ENCODE measurements at places on chromosomes 2 and 18.
A peak's percentile ranks its signal among the peaks of the same experiment; 100 is the strongest.

DNA sequence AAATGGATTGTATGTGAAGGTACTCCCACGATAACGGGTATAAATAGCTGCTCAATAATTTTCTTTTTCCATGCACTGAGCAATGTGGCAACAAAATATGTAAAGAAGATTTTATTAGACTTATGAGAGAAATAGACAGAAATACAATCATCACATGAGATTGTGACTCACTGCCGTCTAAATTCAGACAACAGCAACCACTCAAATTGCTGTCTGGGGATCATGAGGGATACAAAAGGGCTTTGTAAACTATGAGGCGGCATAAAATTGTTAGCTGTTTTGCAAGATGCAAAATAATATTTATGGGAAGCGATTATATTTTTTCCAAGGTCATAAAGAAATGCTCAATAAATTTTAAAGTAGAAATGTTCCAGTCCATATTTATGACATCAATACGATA lies 259.1 kb upstream of the AGAP1 start:
- DNase-seq = no peak

- no peak for DNase-seq
These were observed 98.0 kb downstream of the PTGR3 start for GRCh38 chr18:75110846-75111415.

GRCh38 chr2:212274215-212274614 lies 264.4 kb downstream of the ERBB4 start:
- DNase-seq = no peak

DNA sequence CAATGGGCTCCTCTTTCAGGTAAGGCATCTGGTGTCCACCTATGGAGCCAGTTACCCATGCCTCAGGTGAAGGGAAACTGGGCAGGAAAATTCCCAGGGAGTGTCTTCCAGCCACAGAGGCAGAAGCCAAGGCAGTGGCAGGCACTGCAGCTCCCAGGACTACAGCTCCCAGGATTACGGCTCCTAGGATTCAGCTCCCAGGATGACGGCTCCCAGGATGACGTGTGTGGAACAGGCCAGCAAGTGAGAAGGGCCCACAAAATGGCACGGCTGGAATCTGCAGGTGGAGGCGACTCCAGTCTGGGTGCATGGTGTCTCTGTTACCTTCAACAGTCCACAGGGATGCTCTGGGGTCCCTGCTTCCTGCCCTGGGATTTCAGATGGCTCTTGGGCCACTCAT lies 92.1 kb downstream of the PTGR3 start:
- DNase-seq = no peak

GRCh38 chr2:8494589-8494988 lies 187.3 kb upstream of the ID2 start:
- DNase-seq = no peak

DNA sequence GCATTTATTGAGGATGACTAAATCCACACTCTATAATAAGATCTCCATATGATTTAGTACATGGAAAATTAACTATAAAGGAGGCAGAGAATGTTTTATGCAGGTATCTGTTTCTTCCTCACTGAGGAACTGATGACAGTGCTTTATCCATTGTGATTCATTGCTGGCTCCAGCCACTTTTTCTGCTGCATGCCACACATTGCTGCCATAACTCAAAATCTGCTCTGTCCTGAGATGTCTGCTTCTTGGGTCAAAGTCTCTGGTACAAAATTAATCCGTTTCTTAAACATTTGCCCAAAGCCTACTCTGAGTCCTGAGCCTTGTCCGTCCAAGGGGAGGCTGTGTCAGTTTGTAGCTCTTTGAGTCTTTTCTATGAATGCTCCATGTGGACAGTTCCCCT lies 15.5 kb upstream of the ARHGAP28 start:
- DNase-seq = no peak

GRCh38 chr2:17822445-17823117 lies 6.3 kb downstream of the MSGN1 start:
- no peak for DNase-seq

DNA sequence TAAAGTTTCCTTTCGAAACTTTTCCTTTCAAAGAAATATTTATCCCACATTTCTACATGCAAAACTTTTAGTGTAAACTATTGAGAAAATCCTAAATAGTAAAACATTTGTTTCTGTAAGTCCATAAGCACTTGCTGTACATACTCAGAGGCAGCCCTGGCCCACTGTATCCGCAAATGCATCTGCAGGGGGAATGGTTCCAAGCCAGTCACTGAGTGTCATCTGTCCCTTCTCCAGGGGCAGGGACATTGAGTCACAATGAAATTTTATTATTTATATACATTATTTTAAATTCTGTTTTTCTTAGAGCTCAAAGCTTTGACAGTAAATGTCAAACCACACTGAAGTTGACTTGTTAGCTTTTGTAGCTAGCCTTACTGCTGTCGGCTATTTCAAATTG lies 367.2 kb downstream of the MTX2 start:
- no peak for DNase-seq

DNA sequence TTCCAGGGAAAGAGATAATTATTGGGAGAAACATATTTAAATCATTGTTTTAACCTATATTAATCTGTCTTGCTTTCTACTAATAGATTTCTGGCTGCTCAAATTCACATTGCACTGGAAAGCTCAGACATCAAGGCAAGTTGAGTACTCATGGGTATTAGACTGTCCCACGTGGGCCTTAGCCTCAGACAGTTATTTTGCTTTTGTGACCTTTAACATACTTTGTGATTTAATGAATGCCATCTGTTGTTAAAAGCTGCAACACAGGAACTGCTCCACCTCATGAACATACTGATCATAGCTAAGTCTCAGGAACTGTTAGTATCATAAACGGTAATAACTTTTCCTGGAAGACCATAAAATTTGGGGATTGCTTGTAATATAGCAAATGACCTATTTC lies 2.7 kb upstream of the LCT start:
- peak; percentile 80 for DNase-seq

DNA sequence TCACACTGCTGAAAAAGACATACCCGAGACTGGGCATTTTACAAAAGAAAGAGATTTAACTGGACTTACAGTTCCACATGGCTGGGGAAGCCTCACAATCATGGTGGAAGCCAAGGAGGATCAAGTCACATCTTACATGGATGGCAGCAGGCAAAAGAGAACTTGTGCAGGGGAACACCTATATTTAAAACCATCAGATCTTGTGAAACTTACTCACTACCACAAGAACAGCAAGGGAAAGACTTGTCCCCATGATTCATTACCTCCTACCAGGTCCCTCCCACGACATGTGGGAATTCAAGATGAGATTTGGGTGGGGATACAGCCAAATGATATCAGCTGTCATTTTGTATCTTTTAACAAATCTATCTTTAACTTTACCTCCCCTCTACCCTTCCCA lies 251.1 kb upstream of the RASGRP3 start:
- DNase-seq = no peak

- no peak for DNase-seq
These were observed 74.1 kb upstream of the SMAD2 start for GRCh38 chr18:48004577-48004976.

- DNase-seq = no peak
These were observed 63.8 kb upstream of the IL1R1 start for GRCh38 chr2:102078773-102079172.

GRCh38 chr18:35343488-35343935 lies 708 bp downstream of the ZNF24 start:
- DNase-seq = no peak

- DNase-seq = no peak
These were observed 122.0 kb upstream of the COPS8 start for GRCh38 chr2:236963631-236964182.

GRCh38 chr2:61924895-61925663 lies 19.6 kb downstream of the COMMD1 start:
- no peak for DNase-seq

GRCh38 chr2:181916726-181917718 lies 25.5 kb downstream of the ITPRID2 start:
- no peak for DNase-seq

DNA sequence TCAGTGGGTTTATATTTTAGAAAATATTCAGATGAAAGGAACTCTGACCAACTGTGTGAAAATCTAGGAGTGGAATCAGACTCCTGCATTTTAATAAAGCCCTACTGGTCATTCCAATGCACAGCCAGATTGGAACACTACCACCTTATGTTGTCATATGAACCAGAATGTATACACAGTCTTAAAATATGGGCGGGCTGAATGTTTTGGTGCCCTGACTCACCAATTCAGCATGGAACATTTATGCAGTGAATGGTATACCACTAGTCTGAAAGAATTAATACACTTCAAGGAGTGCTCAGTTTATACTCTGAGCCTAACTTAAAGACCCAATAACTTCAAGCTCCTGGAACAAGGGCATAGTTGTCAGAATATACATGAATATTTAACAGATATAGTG lies 280.9 kb upstream of the TCF4 start:
- DNase-seq = no peak

- DNase-seq = no peak
These were observed 20.7 kb upstream of the NT5DC4 start for GRCh38 chr2:112699984-112700667.

- DNase-seq = no peak
These were observed 190.1 kb upstream of the TNP1 start for GRCh38 chr2:217049956-217050355.

GRCh38 chr2:16250466-16250865 lies 310.1 kb downstream of the MYCN start:
- DNase-seq = no peak

- no peak for DNase-seq
These were observed 21.5 kb upstream of the DSG3 start for GRCh38 chr18:31426021-31426420.

GRCh38 chr18:31329787-31330438 lies 12.0 kb downstream of the DSG1 start:
- DNase-seq = no peak

- no peak for DNase-seq
These were observed 223.3 kb downstream of the NOL4 start for GRCh38 chr18:34001376-34001775.

DNA sequence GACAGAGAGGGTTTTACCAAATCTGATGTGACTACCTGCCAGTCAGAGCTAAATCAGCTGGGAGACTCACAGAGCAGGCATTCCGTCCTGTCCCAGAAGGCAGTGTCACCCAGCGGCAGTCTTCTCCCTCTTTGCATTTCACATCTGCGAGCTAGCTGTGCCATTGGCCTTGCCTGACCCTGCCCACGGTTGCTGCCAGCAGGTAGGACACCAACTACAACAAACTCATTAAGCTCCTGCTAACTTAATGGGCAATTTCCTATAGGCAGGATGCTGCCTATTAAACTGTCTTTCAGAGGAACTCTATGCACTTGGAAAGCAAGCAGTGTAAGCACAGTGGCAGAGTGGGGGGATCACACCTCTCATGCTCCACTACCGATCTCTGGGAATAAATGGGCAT lies 116.4 kb upstream of the CAPN13 start:
- no peak for DNase-seq

DNA sequence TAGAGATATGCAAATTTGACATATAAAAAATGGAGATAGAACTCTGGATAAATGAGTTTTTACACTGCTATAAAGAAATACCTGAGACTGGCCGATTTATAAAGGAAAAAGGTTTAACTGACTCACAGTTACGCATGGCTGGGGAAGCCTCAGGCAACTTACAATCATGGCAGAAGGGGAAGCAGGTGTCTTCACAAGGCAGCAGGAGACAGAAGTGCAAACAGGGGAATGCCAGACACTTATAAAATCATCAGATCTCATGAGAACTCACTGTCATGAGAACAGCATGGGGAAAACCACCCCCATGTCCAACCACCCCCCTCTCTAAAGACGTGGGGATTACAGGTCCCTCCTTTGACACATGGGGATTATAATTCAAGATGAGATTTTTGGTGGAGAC lies 1540.2 kb upstream of the SLC39A10 start:
- DNase-seq = no peak

DNA sequence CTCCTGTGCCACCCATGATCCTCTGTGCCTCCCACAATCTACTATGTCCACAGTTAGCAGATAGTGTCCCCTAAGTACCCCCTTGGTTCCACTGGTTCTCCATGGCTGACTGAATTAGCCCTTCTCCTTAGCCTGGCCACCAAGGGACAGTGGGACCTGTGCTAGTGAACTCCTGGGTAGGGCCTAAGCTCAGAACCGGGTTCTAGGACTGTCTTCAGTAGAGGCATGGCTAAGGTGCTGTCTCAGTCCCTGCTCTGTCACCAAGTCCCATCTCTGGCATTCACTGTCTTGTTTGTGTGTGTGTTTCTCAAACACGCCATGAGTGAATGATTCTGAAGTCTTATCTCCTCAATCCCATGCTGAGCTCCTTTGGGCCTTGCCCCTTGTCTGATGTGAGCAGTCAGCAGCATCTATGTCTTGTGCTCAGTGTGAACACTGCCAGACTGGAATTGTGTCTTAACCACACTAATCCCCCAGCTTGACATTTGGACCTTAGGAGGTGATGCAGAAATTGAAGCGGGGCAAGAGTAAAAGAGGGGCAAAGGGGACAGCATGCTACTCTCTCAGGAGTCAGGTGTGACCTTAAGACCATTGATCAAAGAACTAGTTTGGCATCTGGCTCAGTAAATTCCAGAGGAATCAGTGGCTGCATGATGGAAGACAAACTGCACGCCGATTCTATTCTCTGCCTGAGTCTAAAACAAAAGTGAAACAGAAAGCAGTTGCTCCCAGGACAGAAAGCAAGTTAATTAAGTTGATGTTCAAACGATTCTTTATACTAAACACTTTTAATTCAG lies 190.5 kb downstream of the ALPK2 start:
- no peak for DNase-seq

DNA sequence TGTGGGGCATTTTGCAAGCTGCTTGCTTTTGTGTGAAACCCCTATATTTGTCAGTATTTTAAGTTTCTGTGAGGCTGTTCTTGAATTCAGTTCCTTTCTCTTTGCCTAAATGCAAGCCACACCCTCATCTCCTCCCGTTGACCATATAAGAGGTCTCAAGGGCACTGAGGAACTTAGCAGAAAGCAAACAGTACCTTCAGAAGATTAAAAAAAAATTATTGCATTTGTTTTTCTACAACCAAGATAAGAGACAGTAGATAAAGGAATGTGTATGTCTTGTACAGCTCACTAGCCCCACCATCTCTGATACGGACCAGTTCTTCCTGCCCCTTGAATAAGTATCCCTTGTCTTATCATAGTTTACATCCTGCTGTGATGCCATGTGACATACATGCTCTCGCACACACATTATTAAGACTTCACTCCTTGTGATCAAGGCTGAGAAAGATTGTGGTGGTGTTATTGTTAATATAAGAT lies 64.2 kb downstream of the NPAS2 start:
- DNase-seq = no peak

- DNase-seq = no peak
These were observed 152.7 kb downstream of the MYCN start for GRCh38 chr2:16092861-16093638.

DNA sequence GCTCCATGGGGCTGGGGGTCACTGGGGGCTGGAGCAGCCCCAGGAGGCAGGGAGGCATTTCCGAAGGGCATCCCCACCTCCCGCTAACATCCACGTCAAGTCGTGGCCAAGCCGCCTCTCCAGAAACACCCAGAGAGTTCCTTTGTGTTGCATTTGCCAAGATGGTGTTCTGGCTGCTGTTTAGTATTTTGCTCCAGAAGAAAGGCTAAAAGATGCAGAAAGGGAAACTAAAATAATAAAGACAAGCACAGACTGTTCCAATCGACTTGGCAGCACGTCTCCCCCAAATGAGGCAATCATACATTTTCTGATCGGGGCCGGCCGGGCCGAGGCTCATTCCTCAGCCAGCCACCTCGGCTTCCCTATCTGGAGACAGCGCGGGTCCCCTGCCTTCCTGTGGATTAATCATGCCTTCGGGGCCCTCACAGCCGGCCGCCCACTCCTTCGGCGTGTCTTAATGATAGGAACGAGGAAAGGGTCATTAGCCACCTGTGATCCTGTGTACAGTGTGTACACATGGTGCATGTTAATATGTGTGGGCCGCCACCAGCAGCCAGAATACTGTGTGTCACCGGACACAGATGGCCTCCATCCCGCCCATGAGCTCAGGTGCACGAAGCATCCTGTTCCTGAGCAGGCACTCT lies 169.2 kb downstream of the KLHL29 start:
- DNase-seq = no peak

Data from AG04449 (cell line).